ENCODE measurements at places on chromosomes 1 and 21.

DNA sequence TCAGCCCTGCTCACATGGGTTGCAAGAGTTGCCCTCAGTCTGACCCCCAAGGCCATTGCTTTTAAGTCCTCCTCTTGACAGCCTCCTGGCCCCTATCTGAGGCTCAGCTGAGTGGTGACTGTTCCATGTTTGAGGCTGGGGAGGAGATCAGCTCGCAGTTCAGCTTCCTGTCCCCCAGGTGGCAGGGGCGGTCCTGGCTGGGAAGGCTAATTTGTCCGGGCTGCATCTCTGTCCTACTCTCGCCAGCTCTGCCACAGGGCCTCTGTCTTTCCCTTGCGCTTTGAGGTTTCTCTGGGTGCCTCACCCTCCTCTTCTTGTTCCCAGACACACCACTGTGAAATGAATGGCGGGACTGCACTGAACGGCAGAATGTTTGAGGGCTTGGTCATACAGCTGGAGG lies 157.3 kb downstream of the KCNJ6 start:
- DNase-seq: no peak

DNA sequence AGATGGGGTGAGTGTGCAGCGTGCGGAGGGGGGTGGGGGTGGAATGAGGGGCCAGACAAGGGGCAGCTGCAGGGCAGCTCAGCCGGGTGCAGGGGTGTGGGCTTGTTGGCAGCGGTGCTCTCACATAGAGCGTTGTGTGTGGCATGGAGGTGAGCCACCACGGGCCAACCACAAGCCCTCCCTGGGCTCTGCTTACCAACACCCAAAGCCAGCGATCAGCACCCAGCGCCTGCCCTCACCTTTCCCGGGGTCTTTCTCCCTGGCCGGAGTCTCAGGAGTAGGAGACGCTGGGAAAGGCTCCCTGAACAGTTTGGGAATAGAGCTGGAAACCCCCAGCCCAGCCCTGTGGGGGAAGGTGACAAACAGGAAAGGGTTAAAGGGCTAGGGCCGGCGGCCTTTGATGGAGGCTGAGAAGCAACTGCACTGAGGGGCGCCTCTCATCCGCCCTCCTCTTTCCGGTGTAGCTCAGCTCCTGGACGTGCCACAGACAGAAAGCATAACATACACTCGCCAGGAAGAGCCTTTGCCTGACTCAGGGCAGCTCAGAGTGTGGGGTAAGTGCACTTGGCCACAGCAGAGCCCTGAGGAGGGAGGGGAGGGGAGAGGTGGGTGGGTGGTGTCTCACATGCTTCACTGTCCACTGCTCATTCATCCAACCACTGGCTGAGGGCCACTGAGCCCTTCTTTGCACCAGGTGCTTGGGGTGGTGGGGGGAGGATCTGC lies 577 bp downstream of the IKBKE start:
- DNase-seq: peak; percentile 43

- DNase-seq: no peak
These were observed 749 bp upstream of the PEX11B start for GRCh38 chr1:145918992-145919939.

DNA sequence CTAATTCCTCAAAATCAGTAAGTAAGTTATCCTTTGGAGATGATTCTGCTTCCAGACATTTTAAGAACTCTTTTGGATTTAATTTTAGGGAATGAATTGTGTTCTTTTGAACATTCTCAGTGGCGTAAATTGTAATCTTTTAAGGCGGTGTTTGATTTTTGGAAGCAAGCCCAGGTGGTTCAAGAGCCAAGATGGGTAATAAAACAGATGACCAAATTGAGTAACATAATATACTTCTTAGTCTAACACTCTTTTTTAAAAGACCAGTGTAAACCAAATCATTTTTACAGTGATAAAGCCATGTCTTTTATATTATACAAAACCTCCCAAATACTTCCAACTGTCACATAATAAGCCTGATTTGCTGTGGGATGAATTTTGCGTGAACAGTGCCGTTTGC lies 133.8 kb downstream of the LRRC40 start:
- DNase-seq: no peak

DNA sequence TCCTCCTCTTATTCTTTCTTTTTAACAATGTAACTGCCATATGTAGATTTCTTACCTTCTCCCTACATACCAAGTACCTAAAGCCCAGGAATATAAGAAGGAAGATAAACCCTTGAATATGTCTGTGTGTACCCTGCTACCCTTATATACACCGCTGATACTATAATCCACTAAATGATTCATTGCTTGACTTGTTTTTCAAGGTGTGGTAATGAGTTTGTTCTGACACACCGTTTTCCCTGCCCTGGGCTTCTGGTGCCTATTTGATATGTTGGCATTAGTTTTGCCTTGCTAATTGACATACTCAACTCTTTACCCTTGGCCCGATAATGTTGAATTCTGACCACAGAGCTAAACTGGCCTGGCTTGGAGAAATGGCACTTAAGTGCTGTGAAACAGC lies 64.3 kb downstream of the IL23R start:
- no peak for DNase-seq

DNA sequence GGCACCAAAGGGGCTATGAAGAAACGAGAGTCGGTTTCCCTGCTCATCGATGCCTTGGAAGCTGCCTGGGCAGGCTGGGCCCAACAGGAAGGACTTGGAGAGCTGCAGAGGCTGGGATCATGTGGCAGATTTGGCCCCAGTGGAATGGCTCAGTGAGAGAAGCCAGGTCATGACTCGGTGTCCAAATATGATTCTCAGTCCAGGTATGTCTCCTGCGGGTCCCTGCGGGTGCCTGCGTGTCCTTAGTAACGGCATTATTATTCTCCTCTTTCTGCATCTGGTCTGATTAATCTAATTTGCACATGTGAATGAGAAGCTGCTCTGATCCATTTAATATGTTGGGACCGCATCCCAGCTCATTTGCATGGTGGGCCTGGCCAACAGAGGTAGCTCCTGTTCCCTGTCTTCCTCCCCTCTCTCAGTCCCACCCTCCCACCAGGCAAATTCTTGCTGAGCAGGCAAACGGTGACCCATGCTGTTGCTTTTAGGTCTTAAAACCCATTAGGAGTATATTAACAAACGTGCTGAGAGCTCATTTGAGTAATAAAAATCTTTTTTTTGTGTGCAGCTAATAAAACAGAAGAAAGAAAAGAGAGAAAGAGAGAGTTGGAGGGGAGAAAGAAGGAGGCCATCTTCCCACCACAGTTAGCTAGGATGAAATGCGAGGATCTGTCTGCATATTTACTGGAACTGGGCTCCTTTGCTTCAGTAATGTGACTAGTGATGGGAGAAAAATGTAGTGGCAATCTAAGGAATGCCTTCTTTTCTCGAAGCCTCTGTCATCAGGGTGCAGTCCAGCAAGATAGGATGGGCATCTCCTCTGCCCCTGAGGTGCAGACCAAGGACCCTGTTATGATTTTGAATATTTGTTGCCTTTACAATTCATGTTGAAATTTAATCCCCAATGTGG lies 133.5 kb downstream of the HMGB4 start:
- DNase-seq: no peak

DNA sequence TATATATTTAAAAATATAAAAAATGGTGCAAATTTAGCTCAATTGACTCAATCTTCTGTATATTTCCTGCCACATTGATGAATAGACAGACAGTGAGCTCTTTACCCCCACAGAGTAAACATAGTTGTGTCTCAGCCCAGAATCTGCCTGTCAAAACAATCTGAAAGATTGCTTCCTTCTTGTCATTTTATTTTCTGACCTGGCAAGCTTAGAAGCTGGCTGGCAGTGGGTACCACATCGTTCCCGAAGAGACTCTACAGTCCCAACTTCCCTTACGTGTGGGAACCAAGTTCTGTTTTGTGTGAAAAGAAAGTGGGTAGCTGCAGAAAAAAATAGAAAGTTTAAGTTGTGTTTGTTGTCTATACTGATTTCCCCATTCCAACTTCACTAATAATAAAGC lies 629.3 kb upstream of the NEGR1 start:
- DNase-seq: no peak

GRCh38 chr21:45473496-45474322 lies 68.5 kb downstream of the SLC19A1 start:
- no peak for DNase-seq

- DNase-seq: no peak
These were observed 32.4 kb upstream of the CAMSAP2 start for GRCh38 chr1:200706111-200706814.

GRCh38 chr1:209208648-209209047 lies 374.9 kb upstream of the CAMK1G start:
- no peak for DNase-seq

GRCh38 chr1:153683854-153684253 lies 5.4 kb downstream of the NPR1 start:
- DNase-seq: no peak

DNA sequence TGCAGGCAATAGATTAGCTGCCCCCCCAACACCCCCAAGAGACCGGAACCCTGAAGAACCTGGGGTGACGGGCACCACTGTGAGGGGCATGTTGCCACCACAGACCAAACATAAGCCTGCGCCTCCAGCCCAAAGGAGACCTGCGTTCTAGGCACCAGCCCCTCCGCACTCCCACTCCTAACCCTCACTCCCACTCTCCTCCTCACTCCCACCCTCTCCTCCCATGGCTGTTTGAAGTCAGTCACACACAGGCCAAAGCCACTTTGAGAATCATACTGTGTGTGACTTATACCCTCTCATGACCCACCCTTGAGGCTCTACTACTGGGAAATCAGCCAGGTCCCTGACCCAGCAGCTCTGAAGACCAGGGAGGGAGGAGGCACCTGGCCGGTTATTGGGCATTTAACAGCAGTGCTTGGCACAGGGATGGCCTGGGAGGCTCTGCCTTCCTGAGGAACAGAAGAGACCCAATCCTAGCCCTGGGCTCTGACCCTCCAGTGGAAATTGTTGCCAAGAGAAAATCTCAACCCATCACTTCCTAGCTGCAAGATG lies 43.5 kb downstream of the FBXO2 start:
- DNase-seq: no peak

- DNase-seq: no peak
These were observed 52.5 kb upstream of the BOLA1 start for GRCh38 chr1:149846593-149847466.

- no peak for DNase-seq
These were observed 39.7 kb upstream of the TMEM125 start for GRCh38 chr1:43229826-43230780.

GRCh38 chr1:236193184-236193583 lies 50.8 kb downstream of the GPR137B start:
- no peak for DNase-seq

- DNase-seq: no peak
These were observed 21.8 kb downstream of the TENT5C start for GRCh38 chr1:117627546-117628130.

DNA sequence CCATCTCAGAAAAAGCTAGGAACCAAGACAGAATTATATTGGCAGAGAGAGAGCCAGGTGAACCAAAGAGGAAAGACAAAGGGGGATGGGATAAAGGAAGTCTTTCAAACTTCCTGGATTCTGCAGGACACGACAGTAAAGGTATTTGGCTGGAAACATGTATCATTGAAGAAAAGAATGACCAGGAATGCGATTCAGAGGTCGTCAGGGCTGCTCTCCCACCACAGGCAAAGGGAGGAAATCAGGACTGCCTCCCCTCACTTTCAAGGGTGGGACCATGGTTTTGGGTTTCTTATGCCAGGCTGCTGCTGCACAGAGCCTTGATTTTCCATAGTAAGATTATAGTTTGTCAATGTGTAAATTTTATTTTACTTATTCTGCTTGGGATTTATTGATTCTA lies 848.8 kb downstream of the BRINP3 start:
- no peak for DNase-seq

DNA sequence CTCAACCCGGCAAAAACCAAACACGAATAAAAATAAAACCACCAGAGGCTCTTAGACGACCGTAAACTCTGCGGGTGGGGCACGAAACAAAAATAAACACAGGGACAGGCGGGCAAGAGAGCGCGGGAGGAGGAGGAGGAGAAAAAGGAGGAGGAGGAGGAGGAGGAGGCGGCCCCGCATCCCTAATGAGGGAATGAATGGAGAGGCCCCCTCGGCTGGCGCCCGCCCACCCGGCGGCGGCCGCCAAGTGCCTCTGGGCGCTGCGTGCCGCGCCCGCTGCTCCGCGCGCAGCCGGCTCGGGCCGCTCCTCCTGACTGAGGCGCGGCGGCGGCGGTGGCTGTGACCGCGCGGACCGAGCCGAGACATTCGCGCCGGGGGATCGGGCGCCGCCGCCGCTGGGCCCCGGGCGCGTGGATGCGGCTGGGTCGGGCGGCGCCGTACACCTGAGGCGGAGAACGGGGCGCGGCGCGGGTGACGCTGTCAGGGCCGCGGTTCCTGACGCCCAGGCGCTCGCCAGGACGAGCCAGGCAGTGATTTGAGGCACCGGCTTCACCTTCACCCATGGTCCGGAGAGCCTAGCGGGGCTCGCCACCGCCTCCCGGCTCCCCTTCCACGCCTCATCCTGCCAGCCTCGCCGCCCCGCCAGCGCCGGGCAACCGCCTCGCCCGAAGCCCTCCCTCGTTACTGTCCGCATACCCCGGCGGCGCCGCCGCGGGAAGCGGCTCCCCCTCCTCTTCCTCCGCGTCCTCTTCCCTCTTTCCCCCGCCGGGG lies at the start of gene MARK1:
Gene MARK1, plus strand, starts transcription at position 229 of the 771 bp plus-strand sequence. CDS start 687 bp downstream, outside the sequence.
- no peak for DNase-seq

DNA sequence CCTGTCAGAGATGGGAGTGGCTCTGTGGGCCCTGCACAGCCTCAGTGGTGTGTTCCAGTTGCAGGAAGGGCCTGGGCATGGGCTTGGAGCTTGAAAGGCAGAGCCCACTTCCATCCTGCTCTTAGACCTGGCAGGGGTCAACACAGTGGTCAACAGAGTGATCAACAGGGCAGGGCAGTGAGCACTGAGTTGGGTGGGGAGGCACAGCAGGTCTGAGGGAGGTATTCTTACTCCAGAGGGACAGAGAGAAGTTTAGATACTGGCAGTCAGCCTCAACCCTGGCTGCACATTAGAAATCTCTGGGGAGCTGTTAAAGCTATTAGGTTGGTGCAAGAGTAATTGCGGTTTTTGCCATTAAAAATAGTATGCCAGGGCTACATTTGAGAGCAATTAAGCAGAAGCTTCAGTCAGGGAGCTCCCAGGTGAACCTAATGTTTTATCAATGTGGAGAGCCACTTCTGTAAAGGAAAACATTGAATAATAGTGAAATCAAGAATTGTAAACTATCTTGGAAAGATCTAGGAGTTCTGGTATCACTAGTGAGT lies 37.7 kb downstream of the SH3BGR start:
- DNase-seq: no peak

DNA sequence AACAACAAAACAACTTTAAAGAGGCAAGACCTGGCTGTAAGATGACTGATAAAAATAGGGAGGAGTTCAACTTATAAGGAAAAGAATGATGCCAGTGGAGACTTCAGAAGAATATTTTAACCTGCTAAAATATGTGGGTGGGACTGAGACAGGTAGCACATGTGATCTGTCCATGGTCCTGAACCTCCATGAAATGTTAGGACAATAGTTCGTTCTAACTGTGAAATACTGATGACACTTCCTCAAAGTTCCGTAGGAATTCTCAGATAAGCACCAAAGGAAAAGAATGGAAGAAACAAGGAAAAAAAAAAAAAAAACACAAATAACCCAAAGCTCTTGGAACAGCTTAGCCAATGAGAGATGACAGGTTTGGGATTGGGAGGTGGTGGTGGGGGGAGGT lies 44.7 kb downstream of the CDC42BPA start:
- DNase-seq: no peak

DNA sequence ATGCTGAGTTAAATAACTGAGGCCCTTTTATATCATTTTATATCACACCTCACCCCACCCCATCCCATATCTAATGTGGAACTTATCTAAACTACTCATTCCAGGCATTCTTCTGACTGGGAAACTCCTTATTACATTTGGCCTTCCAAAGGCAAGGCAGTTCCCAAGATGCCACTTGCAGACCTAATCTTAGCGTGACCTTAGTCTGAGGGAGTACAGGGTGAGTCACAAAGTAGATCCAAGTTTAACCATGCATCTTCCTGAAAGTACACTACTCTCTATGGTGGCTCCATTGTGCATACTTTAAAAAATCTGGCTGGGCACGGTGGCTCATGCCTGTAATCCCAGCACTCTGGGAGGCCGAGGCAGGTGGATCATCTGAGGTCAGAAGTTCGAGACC lies 353.6 kb upstream of the C1orf87 start:
- no peak for DNase-seq
